ENCODE measurements at places on chromosomes 1 and 21.

DNA sequence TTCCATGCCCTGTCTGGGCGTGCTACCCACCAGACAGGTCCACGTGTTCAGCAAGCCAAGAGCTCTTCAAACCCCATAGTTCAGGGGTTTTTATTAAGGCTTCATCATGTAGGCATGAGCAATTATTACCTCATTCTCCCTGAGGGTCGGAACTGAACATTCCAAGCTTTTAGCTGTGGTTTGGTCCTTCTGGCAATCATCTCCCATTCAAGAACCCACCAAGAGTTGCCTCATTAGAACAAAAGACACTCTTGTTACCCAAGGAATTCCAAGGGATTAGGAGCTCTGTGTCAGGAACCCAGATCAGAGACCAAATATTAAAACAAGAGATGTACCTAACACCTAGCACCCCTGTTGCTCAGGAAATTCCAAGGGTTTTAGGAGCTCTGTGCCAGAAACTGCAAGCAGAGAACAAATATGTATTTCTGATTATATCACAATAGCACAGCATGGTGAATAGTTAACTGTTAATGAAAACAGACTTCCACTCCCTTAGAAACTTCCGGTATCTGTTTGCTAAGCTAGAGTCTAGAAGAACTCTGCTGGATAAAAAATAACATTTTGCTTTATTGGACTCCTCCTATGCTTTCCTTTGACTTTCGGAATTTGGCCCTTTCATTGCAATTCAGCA is 201.2 kb upstream of the L1TD1 start:
- no peak for DNase-seq

- DNase-seq = peak; percentile 13
Observed at GRCh38 chr1:243903895-243904294, 53.9 kb upstream of the AKT3 start.

- DNase-seq = no peak
Observed at GRCh38 chr1:208601561-208601960, 357.4 kb upstream of the PLXNA2 start.

GRCh38 chr1:180594723-180595122 is 36.0 kb downstream of the OVAAL start:
- DNase-seq = peak; percentile 18

DNA sequence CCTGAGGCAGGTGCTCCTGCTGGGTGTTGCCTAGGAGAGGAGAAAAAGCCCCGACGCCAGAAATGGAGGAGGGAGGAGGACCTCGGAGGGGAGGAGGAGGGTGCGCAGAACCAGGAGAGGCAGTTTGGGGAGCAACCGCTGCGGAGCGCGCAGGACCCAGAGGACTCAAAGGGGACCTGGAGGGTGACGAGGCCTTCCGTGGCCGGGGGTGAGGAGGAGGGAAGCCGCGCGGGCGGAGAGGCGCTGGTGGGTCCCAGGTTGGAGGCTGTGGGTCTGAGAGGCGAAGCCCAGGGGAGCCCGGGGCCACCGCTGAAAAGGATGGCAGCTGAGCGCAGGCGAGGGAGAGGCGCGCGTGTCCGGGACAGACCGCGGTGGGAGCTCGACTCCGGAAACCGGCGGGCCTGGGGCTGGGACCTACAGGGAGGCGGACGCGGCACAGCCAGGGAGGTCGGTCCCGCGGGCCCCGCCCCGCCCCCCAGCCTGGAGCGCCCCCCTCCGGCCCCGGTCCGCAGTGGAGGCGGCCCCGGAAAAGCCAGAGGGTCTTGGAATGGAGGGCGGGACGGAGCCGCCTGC is 15.1 kb downstream of the RNF223 start:
- no peak for DNase-seq

DNA sequence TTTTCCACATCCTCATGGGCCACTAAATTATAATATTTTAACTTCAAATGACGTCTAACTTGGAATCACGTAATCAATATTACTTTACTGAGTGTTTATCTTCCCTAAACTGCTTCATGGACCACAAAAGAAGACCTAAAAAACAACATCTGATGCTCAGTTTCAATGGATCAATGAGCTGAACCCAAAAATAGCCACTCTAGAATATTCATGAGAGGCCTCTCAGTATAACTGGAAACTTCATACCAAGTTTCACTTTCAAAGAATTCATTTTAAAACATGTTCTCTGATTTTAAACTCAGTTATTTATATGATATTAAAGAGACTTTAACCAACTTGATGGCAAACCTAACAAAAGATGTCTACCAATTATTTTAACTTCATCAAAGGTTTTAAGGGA is 23.7 kb upstream of the TIAM1 start:
- DNase-seq = no peak

- DNase-seq = no peak
Observed at GRCh38 chr1:232134365-232134764, 495.6 kb downstream of the SIPA1L2 start.

DNA sequence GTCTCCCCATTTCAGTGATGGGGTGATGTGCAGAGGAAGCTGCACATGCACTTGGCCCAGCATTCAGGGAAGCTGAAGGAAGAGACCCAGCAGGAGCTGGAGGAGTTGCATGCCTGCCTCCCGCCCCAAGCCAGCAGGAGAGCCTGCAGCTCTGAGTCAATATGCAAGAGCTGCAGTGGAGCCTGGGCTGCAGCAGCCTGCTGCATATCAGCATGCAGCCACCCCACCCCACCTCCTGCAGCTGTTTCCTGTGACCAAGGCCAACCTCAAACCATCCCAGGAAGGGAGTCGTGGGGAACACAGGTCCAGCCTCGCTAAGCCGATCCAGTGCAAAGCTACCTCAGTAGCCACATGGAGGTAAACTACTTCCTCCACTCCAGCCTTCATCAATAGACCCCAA is 18.9 kb downstream of the AGT start:
- DNase-seq = no peak

- no peak for DNase-seq
Observed at GRCh38 chr1:197918807-197919345, 1.7 kb downstream of the LHX9 start.

DNA sequence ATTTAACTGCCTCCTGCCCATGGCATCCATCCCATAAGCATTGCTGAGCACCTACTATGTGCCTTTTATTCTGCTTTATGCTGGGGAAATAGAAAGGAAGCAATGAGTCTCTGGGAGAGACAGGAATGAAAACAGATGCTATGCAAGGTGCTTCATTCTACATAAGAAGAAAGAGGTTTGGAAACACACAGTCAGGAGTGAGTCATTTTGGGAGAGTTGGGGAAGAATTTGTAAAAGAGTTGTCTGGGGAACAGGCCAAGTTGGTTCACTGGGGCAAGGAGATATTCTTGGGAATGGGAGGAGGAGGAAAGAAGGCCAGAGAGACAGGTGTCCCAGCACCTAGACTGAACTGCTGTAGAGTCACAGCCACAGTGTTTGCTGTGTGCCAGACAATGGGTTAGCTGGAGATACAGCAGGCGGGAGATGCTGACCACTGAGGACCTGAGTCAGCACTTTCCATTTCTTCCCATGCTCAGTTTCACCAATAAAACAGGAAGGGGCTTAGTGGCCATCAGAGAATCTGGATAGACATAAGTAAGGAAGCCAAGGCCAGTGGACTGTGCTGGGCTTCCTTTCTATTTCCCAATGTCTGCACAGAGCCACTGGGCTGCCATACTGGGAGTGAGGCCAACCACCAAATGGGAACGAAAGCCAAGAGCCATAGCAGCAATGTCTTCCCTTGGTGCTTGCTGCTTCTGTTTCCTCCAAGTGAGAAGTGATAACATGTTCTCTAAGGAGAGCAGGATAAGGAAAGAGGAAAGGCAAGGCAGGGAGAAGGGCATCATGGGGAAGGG is 187.7 kb upstream of the USP24 start:
- peak; percentile 65 for DNase-seq

- DNase-seq = no peak
Observed at GRCh38 chr1:43505077-43505780, 25.5 kb upstream of the PTPRF start.

DNA sequence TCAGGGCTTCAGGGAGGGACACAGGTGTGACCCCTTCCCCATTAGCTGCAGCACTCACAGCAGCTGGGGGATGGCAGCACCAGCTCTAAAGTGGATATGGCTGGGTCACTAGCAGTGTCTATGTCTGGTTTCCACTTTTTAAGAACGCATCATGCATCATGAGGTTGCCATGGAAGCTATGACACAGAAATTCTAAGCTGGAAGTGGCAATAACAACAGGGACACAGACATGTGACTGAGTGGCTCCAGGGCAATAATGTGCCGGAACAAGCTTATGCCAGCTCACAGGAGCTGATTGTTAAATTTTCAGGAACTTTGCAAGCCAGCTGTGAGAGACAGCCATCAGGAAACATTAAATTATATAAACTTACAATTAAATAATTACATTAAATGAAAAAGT is 51.2 kb upstream of the NFASC start:
- DNase-seq = no peak

DNA sequence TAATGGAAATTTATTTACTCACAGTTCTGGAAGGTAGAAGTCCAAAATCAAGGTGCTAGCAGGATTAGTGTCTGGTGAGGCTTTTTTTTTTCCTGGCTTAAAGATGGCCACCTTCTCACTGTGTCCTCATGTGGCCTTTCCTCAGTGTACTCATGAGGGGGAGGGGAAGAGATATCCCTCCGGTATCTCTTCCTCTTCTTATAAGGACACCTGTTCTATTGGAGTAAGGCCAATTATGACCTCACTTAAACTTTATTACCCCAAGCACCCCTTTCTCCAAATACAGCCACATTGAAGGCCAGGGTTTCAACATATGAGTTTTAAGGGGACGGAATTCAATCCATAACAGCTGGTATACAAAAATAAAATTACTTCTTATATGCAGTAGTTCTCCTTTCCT is 203.7 kb upstream of the C1orf87 start:
- no peak for DNase-seq

DNA sequence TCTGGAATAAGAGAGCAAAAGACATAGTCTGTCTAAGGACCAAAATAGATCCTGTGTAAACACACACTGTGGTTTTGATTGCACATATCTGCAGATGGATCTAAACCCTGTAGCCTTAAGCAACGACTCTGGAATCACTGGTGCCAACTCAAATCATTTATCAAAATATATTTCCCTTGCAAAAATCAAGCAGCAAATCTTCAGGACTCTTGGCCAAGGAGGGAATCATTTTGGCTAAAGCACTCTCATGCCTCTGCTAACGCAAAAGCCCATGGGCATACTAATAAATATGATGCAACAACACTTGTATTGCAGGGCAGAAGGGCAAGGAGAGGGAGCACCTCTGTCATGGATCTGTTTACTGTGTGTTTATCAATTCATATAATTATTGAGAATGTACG is 155.4 kb upstream of the DUSP10 start:
- DNase-seq = peak; percentile 56

- DNase-seq = no peak
Observed at GRCh38 chr1:37850352-37850955, 8.9 kb downstream of the MTF1 start.

DNA sequence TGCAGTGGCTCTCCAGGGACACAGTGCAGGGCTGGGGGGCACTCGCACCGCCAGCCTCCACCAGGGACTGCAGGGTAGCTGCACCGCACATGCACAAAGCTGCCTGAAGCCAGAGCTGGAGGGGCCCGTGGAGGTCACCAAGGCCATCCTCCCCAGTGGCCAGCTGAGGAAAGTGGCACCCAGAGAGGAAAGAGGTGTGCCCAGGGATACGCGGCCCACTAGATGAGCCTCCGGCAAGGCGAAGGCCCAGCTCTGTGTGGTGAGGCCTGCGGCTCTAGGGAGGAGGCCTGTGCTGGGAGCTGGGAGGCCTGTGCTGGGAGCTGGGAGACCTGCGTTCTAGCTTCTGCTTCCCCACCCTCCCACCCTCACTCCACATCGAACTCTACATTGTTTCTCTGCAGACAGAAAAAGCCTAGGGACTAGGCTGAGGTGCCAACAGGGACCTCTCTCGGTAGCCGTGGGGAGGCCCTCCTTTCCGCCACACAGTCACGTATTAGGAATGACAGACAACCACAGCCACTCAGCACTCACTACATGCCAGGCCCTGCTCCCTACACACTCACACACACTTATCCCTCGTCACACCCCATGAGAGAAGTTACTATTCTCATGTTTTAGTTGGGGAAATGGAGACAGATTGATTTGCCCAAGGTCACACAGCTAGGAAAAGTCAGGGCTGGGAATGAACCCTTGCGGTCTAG is 921 bp upstream of the ASCL5 start:
- peak; percentile 47 for DNase-seq

- no peak for DNase-seq
Observed at GRCh38 chr1:51009381-51009780, 39.3 kb downstream of the CDKN2C start.

GRCh38 chr21:36487641-36488307 is 7.9 kb upstream of the CLDN14 start:
- no peak for DNase-seq

GRCh38 chr1:55445416-55445815 is 230.3 kb upstream of the USP24 start:
- no peak for DNase-seq

DNA sequence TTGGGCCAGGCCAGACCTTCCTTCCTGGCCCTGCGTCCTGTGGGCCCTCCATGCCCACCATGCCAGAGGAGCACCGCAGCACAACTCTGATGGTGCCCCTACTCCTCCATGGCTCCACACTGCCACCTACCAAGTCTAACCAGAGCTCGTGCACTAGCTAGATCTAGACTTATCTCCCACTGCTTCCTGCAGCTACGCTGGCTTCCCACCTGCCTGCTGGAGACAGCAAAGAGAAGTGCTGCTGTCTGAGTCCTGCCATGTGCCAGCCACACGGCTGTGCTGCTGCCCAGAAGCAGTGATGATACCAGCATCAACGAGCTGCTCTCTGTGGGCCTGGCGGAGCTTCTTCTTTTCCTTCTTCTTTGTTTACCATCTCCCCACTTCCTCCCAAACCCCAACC is 4.5 kb downstream of the GUCA2B start:
- DNase-seq = no peak

DNA sequence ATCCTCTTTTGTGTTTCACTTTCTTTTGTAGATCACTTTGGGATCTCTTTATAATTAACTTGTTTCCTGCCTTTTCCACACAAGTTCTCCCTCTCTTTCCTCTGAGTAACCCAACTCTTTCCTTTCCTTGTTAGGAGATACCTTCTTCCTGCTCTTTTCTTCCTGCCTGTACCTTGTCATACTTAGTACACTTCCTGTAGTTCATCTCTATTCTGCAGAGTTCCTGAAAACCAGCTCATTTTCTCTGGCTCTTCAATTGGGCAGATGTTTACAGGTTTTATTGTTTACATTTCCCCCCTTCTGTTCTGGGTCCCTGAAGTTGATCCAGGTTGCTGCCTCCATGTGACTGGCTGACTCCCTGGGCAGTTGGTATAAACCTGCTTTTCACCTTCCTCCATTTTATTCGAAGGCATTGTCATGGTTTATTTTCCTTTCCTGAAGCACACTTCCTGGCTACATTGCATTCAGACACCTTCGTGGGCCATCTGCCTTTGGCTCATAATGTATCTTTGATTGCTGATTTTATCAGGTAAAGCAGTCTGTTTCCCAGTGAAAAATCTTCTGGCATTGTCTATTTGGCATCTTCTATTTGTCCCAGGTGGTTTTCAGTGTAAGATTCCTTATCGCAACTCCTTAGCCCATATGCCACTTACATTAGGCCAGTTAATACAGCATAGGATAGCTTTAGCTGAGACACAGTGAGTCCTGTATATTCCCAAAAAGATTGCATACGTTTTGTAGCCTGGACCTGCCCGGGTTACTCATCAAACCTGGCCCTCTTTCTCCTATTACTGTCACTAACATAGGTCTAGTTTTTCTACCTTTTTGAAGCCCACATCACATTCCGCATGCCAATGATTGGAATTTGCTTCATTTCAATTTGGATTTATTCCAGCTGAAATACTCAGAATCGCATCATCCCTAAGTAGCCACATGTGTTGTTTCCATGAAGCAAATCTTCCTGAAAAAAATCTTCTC is 15.4 kb downstream of the CTH start:
- no peak for DNase-seq

GRCh38 chr1:244730153-244730933 is 77.4 kb downstream of the DESI2 start:
- DNase-seq = peak; percentile 35
